ENCODE measurements at places on chromosomes 11 and 22.
A peak's percentile ranks its signal among the peaks of the same experiment; 100 is the strongest.

DNA sequence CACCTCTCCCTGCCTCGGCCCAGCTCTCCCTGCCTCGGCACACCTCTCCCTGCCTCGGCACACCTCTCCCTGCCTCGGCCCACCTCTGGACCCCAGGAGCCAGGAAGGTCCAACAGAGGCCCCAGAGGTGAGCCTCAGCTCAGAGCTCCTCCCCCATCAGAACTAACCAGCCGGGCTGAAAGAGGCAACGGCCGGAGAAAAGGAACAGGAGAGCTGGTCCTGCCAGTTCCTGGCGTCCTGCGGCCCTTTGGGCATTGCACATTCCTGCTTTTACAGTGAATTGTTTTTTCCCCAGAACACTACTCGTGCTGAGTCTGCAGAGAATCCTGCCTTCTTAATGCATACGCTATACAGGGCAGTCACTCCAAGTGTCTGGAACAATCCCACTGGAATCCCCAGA is 45.8 kb downstream of the LMO1 start:
- no peak for DNase-seq

- no peak for DNase-seq
Measured at GRCh38 chr11:48078689-48079088, 98.3 kb downstream of the PTPRJ start.

GRCh38 chr11:63985812-63986155 is 454 bp upstream of the OTUB1 start:
- DNase-seq: peak; percentile 54

GRCh38 chr11:134916421-134917213 is 504.6 kb upstream of the B3GAT1 start:
- no peak for DNase-seq

DNA sequence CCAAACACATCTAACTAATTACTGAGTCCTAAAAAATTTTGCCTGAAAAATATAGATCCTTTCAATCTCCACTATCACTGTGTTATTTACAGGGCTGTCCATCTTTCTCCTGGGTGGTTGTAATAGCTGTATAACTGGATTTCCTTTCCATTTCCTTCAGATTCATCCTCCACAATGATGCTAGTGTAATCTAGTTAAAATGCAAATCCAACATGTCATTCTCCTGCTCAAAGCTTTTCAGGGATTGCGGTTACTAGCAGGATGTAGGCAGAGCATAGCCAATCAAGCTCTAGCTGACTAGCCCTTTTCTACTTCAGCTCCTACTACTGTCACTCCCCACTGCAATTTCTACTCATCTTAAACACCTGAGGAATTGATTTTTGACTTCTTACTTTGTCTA is 283.0 kb downstream of the RAB38 start:
- no peak for DNase-seq

- DNase-seq: no peak
Measured at GRCh38 chr11:18056561-18057181, 10.6 kb upstream of the TPH1 start.

GRCh38 chr11:103024086-103024485 is 67.9 kb downstream of the DCUN1D5 start:
- no peak for DNase-seq

DNA sequence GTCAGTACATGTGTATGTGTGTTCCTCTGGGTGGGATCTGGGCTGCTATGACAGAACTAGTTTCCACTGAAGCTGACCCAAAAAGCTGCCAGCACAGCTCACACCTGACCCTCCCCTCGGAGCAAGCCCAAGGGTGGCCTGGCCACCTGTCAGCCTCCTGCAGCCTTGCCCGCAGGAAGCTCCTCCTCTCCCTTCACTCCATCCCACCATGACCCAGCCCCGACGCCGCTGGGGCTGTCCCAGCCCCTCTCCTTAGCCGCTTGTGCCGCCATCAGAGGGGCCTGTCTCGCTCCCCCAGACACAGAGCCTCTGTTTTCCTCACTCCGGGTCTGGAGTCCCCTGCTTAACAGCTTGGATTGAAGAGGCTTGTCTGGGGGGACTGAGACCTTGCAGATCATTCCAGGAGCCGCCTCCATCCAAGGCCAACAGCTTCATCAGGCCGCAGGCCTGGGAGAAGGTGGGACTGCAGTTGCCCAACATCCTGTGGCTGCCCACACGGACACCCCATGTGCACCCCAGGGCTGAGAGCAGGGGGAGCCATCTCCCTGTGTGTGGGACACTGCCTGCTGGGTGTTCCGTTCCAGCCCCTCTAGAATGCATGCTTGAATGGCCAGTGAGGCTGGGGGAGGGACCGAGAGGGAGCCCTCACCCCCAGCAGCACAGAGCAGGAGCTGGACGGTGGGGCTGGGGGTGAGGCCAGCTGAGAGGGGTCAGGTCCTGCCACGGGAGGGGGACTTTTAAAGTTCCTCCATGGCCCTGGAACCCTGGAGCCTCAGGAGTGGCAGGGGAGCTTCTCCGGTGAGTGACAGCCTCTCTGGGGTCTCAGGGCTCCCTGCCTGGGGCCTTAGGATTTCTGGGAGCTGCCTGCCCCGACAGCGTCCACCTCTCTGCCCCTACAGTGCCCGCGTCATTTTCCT is 696 bp downstream of the MRGPRF start:
- no peak for DNase-seq

DNA sequence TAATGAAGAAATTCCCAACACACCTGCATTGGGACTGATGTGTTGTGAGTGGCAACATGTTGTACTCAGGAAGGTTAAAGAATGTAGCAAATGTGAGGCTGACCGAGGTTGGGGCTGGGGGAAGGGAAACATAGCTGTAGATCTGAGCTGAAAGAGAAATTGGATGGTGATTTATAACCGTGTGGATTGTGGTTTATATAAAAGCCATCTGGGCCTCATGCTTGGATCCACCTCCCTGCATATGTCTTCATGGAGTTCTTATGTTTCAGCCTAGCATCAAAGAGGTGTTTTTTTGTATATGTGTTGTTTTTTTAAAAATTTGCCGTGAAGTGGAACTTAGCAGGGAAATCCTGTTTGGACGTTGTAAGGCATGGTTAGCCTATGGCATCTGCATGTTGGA is 141.3 kb downstream of the NAV2 start:
- DNase-seq: no peak

DNA sequence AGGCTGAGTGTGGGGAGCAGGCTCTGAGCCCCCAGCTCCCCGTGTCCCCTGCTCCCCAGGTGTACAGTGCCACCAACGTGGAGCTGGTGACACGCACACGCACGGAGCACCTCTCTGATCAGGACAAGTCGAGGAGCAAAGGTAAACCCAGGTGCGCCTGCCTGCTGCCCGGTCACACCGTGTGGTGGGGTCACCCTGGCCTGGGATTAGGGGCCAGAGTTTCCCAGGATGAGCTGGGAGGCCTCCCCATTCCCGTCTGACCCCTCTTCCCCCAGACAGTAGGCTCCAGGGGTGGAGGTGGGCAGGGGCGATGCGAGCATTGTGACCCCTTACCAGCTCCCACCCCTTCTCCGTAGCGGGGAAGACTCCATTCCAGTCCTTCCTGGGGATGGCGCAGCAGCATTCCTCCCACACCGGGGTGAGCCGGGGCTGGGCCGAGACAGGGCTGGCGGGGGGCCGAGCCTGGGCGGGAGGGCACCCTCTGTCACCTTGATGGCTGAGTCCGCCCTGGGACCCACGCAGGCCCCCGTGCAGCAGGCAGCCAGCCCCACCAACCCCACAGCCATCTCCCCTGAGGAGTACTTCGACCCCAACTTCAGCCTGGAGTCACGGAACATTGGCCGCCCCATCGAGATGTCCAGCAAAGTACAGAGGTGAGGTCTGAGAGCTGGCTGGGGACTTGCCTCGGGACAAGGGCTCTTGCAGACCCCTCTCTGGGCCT is 3.7 kb upstream of the SSH3 start:
- no peak for DNase-seq

GRCh38 chr11:76704171-76704948 is 33.8 kb upstream of the LRRC32 start:
- no peak for DNase-seq

DNA sequence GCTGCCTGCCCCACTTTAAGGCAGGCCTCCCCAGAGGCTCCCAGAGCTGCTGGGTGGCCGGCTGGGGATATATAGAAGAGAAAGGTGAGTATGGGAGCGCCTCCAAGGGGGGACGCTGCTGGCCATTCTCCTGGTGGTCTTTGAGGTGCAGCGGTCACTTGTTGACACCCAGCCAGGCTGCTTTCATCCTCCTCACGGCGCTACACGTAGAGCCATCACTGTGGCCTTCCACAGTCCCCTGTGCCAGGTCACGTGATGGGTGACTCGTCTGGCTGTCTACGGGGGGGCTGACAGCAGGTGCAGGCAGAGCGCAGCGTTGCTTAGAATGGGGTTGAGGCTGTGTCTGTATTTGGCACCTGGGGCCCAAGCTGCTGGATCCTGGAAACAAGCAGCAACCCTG is 1.9 kb downstream of the ACR start:
- no peak for DNase-seq

GRCh38 chr11:76279646-76280045 is 73.3 kb upstream of the WNT11 start:
- no peak for DNase-seq

GRCh38 chr11:110373051-110373702 is 56.6 kb upstream of the FDX1 start:
- DNase-seq: no peak

DNA sequence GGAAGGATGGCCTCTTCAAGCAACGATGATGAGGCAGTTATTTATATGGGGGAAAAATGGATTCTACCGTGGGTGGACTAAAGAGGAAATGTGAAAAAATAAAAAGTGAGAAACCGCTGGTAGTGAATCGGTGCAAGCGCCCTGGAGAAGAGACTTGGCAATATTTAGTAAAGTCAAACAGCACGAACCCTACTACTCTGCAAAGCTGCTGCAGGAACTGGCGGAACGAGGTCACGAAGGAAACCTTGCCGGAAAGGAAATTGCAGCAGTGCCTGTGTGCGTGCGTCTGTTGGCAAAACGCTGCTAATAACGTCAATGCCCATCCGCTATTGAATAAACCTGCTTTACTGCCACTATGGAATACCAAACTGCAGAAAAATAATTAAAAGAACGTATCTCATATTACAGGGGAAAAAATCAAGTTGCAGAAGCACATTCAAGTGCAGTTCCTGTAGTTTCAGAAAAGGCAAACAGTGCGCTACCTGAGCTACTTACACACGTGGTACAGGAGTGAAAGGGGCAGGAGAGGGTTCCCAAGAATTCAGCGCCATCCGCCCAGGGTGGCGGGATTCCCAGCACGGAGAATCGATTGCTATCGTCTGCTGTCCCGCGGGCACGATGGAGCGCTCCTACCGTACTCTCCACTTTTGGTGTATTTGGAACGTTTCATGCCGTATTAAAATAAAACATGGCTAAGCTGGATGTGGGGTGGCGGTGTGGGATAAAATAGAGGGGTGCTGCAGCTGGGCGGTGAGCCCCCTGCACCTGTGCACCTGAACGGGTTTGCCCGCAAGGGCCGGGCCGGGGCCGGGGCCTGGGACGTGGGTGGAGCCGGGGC is 585 bp upstream of the NADSYN1 start:
- peak; percentile 88 for DNase-seq

DNA sequence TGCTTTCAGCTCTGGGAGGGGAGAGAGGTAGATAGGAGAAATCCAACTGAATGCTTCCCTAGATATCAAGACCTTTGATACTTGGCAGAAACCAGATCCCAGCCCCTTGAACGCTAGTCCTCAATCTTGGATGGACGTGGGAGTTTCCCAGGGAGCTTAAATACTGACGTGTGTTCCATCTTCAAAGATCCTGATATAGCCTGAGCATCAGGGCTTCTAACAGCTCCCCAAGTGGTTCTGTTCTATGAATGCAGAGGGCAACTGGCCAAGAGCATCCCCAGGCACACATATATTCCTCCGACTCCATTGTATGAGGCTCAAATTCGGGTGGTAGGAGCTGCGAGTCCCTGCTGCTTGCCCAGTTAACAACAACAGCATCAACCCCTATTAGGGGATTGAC is 8.7 kb upstream of the ACCS start:
- DNase-seq: no peak

DNA sequence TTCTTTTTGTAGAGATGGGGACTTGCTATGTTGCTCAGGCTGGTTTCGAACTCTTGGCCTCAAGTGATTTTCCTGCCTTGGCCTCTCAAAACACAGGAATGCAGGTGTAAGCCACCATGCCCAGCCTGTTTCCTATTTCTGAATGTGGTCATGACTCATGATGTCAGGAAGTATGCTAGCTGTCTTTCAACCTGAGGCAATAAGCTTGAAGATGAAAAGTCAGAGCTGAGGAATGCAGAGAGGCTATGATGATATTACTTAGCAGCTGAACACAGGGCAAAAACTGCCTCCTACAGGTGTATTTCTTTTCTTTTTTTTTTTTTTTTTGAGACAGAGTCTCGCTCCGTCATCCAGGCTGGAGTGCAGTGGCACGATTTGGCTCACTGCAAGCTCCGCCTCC is 9.0 kb upstream of the NUCB2 start:
- DNase-seq: peak; percentile 12

GRCh38 chr11:75733431-75734107 is 15.9 kb downstream of the MOGAT2 start:
- DNase-seq: no peak

GRCh38 chr22:20316217-20316843 is 3.5 kb downstream of the DGCR6L start:
- DNase-seq: no peak

- DNase-seq: no peak
Measured at GRCh38 chr11:105991888-105992287, 30.2 kb downstream of the MSANTD4 start.

DNA sequence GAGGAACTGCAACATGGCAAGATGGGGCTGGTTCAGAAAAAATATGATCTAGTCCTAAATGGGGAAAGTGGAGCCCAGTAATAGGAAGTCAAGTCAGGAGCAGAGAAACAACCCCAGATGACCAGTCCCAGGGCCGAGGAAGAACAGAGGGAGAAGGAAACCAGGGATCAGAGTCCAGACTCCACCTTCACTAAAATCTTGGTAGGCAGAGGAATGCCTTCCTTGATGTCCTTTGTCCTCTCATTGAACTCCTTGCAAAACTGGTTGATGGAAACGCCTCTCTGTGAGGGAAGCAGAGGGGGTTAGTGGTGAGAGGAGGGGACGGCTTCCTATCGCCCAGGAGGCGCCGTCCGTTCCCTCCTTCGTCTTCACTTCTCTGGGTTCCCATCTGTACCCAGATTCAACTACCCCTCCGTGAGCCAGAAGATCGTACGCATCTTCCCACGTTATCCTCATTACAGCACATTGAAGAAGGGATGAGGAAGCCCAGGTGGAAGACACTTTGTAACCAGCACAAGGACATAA is 607 bp downstream of the MRPL11 start:
- DNase-seq: no peak

DNA sequence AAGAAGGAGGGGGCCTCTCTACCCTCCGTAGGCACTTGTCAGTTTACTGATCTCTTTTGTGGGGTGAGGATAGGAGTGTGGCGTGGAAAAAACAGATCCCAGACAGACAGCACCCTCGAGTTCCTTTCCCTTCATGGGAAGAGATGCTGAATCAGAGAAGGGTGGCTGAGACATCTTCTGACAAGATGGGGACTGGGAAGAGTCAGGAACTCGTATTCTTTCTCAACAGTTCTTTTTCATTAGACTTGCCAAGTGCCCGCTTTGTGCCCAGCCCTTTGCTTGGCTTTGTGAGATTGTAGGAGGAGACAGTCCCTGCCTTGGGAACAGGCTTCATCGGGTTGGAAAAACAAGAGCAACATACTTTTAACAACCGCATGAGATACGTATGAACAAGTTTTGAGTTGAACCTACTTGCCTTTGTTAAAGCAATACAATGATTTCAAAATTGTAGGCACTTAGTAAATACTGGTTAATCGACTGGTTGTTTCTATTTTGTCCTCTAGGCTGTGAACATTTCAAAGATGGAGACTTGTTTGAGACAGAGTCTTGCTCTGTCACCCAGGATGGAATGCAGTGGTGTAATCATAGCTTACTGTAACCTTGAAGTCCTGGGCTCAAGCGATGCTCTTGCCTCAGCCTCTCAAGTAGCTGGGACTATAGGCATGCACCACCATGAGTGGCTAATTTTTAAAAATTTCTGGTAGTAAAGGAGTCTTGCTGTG is 1.1 kb downstream of the RRM1 start:
- DNase-seq: peak; percentile 13
